RCC 7860 (cell line): ENCODE measurements at places on chromosomes 6 and 20.

- no peak for DNase-seq
These were observed 38.7 kb downstream of the IGF2R start for GRCh38 chr6:160007611-160008010.

DNA sequence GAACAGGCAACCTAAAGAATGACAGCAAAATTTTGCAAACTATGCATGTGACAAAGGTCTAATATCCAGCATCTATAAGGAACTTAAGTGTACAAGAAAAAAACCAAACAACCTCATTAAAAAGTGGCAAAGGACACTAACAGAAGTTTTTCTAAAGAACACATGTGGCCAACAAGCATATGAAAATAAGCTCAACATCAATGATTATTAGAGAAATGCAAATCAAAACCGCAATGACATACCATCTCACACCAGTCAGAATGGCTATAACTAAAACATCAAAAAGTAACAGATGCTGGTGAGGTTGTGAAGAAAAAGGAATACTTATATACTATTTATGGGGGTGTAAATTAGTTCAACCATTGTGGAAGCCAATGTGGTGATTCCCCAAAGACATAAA, 5.5 kb downstream of the RFPL4B start:
- no peak for DNase-seq

DNA sequence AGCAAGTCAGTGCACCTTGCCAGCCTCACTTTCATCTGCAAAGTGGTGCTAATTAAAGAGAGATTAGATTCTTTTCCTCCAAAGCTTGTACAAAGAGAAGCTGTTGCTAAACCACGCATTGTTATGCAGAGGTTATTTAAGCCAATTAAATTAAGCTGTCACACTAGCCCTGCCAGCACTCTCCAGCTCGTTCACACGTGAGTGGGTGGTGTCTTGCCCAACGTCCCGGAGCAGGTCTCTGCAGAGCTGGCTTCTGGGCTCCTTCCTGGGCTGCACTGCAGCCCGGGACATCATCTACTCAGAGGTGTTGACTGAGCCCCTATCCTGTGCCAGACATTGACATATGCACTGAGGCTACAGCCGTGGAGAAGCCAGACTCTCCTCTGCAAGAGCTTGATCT, 401.6 kb upstream of the SULF2 start:
- DNase-seq: no peak

DNA sequence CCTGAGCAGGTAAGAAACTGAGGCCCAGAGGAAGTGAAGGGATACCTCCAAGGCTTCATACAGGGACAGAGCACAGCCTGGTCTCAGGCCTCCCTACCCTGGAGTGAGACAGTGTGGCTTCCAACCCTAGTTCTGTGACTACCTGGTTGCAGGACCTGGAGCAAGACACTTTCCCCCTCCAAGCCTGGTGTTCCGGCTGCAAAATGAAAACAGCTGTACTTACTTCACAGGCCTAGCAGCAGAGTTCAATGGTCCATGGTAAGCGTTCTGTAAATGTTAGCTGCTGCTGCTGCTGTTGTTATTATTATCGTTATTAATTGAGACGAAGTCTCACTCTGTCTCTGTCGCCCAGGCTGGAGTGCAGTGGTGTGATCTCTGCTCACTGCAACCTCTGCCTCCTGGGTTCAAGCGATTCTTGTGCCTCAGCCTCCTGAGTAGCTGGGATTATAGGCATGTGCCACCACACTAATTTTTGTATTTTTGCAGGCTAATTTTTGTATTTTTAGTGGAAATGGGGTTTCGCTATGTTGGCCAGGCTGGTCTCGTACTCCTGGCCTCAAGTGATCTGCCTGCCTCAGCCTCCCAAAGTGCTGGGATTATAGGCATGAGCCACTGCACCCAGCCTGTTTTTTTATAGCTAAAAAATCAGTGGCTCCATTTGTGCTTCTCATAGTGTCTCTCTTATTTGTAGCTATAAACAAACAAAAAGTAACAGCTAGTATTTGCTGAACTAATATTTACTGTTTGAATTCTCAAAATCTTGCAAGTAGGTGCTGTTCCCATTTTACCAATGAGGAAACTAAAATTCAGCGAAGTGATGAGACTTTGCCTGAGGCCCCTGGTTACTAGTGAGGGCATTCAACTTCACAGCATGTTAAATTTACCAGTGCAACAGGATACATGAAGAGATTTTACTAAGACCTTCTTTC, 41.9 kb downstream of the COX4I2 start:
- DNase-seq: no peak

DNA sequence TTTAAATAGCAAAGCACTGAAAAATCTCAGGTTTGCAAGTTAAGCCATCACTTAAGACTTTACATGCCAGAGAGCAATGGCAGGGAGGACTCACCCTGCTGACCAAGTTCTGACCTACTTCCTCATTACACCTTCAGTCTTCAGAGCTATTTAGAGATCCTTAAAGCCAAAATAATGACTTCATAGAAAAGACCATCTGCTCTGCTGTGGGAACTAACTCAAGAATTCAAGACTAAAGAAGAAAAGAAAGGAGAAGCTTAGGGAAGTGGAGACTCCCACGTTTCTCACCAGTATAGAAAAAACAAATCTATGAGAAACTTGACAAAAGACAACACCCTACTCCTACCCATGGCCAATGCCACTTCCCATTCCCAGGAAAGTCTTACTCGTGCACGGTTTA, 28.6 kb downstream of the XPO5 start:
- no peak for DNase-seq

- no peak for DNase-seq
These were observed at the start of gene GNMT for GRCh38 chr6:42960243-42961019. GNMT (plus strand) TSS chr6:42960754; CDS start chr6:42960768, 14 bp downstream.

- no peak for DNase-seq
These were observed 61.6 kb downstream of the KCNB1 start for GRCh38 chr20:49420811-49421295.

- DNase-seq: no peak
These were observed 67.9 kb downstream of the GMPR start for GRCh38 chr6:16306334-16306733.

GRCh38 chr6:39377539-39377950, 55.0 kb upstream of the KCNK16 start:
- DNase-seq: peak; percentile 59

DNA sequence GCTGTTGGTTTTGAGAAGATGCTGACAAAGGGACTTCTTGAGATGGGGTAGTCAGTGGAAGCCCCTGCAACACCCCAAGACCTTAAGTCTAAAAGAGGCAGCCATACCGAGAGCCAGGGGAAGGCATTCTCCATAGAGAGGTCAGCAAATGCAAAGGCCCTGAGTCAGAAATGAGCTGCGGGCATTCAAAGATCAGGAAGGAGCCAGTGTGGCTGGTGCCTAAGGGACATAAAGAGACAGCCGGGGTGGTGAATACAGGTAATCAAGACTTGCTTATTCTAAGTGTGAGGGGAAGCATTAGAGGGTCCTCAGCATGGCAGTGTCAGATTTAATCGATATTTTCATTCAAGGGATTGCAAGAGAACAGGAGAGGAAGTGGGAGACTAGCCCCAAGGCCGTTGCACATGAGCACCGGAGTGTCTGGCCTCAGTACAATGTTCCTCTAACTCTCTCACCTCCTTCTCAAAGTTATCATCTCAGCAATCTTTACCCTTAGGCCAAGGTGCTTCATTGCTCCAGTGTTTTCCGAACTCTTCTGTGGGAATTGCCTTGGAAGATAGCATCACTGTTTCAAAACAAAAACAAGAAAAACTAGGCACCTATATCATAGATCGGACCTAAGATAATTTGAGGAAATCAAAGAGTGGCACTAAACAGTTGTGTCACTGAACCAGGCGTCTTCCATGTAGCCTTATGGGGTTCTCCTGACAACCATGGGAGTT, 173.2 kb downstream of the DOK5 start:
- no peak for DNase-seq

DNA sequence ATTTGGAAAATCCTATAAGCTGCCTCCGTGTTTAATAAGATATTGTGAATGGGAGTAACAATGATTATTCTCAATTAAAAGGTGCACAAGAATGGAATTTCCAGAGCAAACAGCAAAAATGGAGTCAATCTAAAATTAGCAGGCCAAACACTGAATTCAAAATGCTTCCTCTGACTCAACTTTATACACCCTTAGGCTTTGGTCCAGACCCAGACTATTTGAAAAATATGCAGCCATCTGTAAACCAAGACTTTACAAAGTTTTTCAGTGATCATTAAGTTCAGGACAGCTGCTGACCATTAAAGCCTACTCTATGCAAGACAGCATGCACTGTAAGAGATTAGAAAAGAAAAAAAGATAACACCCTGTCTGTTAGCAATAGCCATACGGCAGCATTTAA, 39.4 kb upstream of the CCN6 start:
- DNase-seq: no peak

GRCh38 chr20:57650756-57651483, 30.7 kb upstream of the ZBP1 start:
- no peak for DNase-seq

GRCh38 chr6:137692806-137693205, 174.3 kb upstream of the TNFAIP3 start:
- peak; percentile 84 for DNase-seq

DNA sequence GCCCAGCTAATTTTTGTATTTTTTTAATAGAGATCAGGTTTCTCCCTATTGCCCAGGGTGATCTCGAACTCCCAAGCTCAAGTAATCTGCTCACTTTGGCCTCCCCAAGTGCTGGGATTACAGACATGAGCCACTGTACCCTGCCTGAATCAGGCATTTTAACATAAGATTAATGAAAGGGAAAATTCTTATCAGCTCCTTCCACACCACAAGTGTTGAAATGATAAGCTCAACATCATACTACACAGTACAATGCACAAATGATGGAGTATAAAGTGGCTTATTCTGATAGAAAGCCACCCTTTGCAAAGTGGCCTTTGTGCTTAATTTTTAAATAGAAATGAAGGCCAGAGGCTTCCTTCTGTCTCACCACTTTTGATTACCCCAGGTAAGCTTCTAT, 71.3 kb upstream of the MCHR2 start:
- no peak for DNase-seq

DNA sequence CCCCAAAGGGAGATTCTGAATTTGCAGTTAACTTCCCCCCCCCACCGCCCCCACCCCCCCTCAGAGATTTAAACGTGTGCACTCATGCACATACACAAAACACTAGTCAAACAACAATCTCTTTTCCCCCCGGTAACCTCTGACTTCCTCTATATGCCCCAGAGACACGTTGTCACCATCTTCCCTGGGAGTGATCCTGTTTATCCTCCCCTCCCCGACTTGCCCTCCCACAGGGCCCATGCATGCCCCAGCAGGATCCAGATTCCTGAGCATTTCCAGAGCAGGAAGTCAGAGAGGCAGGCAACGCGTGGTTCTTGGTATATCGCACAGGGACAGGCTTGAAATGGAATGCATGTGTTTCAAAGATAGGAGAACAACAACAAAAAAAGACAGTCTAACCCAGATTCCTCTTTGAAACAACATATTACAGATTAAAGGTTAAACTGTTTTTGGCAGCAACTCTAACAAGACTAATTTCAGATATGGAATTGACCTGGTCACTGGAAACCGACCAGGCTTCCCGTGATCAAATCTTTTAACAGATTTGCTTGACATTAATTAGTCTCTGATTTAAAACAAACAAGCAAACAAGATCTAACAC, 1.3 kb downstream of the BLCAP start:
- peak; percentile 65 for DNase-seq

- DNase-seq: no peak
These were observed 46.9 kb downstream of the GJA10 start for GRCh38 chr6:89941031-89941762.

DNA sequence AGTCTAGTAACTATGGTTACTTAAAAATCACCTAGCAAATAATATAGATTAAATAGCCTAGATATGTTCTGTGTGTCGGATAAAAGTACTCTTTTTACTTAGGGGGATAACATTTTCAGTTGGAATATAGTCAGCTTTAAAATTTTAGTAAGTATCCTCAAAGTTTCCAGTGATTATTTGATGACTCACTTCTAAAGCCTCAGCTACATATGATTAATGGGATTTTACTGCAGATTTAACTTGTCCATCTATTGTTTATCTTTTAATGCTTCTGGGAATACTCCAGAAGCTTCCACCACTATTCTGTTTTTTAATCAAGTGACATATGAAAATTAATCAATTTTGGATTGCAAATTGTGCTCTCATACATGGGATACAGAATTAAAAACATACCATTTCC, 8.7 kb upstream of the TENT5A start:
- peak; percentile 18 for DNase-seq

GRCh38 chr6:135640449-135641111, 143.0 kb upstream of the AHI1 start:
- DNase-seq: no peak

DNA sequence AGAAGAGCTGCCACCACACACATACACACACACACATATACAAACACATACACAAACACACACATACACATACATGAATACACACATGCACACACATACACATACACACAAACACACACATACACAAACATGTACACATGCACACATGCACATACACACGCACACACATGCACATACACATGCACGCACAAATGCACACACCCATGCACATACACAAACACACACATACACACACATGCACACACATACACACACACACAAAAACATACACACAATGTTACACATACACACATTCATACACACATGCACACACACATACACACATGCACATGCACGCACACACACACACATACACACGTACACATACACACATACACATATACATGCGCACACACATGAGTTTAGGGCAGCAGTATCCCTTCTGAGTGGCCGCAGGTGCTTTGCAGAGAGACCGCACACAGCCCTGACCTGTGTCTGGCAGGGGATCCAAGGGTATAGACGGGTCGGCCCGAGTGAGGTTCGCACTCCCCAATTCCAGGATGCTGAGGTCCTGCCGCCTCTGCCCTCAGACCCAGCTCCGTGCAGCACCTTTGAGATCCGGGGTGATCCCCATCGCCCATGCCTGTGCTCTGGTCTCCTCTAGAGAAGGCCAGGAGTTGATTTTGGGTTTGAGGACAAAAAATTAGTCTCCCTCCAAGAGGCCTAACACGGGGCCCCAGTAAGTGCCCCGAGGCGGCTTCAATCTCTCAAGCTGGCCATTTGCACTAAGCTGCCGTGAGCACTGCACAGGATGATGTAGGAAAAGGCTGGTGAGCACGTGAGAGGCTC, 56.8 kb downstream of the TMEM242 start:
- no peak for DNase-seq

- DNase-seq: no peak
These were observed 95.5 kb downstream of the PPP1R14C start for GRCh38 chr6:150238336-150238741.

DNA sequence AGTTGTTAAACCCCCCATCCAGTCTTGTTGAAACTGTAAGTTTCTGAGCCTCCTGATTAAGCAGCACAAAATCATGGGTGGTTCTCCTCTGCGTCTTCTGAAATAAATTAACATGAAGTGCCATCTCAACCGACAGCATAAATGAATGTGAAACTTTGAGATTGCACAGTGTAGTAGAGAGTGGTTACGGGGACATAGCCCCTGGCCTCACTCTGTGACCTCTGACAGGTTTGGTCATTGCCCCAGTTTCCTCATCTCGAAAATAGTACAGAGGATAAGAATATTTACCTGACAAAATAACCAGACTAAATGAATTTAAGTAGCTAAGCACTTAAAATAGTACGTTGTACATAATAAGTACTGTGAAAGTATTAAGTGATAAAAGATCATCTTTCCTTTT, 19.1 kb downstream of the NKX2-4 start:
- DNase-seq: no peak

GRCh38 chr6:110317189-110317588, 41.0 kb downstream of the METTL24 start:
- no peak for DNase-seq
